Lower leg skin (tissue), 4 donors: ENCODE measurements at places on chromosomes 4 and X. TPM values are rescaled to one million over a fixed set of nuclear protein-coding genes. Genes with fewer than 3 reads are reported as not detected.

Gene CBLL2
- not detected for total RNA-seq

GRCh38 chrX:154351183-154352011, 23.0 kb downstream of the FLNA start:
- DNase-seq, result no peak

DNA sequence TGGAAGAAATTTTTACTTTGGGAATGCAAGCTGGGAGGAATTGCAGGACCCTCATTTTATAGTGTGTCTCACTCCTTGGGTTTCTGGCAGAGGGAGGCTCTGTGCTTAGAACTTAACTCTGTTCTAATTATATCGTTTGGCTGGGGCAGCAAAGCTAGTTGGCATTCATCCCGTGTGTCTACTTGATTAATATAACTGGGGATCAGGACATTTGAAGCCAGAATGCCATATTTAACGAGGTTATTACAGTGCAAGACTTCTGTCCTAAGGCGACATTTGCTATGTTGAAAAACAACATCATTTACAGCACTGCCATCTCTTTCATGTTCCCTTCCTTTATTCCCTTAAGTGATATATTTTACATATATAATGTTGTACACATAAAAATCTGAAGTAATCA, 179.1 kb upstream of the TBC1D9 start:
- DNase-seq, result no peak

Gene CYLC1
- total RNA-seq, result not detected

DNA sequence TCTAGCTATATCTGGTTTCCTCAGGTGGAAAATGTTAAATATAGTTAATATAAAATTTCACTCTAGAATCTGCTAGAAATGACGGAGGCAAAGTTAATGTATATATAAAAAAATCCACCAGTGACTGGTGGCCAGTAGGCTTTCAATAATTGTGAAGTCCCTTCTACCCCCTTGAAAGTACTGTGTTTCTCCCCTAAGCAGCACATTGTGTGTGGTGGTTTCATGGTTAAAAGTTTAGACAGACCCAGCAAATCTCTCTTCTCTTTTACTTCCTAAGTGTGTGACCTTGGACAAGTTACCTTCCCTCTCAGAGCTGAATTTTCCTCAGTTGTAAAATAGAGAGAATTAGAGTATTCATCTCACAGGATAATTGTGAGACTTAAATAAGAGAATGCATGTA, 600 bp upstream of the HEPH start:
- DNase-seq, result no peak

GRCh38 chr4:125283707-125284279, 31.0 kb upstream of the FAT4 start:
- no peak for DNase-seq
